Esophagus mucosa (tissue), 1 donor: ENCODE measurements at places on chromosomes 6 and 20. TPM values are rescaled to one million over a fixed set of nuclear protein-coding genes. Genes with fewer than 3 reads are reported as not detected.

Gene CRIP3
- 0.28 TPM for total RNA-seq

Gene TAGAP
- total RNA-seq: 0.92 TPM

Gene PRRT1
- 0.40 TPM for total RNA-seq

- no peak for ATAC-seq
Observed at GRCh38 chr20:17369506-17369905, 142.7 kb downstream of the PCSK2 start.

DNA sequence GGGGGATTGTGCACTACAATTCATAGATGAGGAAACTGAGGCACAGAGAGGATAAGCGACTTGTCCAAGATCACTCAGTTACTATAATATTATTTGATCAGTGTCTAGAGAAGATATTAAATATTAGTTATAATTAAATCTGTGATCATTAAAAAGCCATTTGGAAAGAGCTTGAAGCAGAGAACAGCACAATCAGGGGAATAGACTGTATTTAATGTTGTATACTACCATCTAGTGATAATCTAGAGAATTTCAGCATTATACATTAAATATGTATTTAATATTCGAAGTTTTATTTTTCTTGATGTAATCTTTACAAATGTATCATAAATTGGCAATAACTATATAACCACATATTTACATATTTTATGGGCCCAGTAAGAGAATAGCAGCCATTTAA, 20.1 kb upstream of the MTCL3 start:
- no peak for ATAC-seq
